ENCODE measurements at places on chromosomes 5 and 9.

- no peak for DNase-seq
These were observed 4.5 kb downstream of the PRELID2 start for GRCh38 chr5:145830594-145830993.

DNA sequence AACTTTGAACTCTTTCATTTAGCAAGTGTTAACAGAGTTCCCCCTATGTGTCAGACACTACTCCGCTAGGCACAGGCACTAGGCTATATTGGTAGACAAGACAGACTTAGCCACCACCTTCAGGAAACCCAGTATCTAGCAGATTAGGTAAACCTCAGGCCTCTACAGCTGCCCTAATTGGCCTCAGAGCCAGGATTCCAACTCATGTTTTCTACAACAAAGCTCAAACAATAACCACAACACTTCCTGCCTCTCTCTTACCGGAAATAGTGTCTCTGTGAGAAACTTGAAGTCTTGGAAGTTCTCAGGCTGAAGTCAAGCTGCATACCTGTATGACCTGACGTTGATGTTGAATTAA is 116.6 kb upstream of the SLC44A1 start:
- DNase-seq = no peak

DNA sequence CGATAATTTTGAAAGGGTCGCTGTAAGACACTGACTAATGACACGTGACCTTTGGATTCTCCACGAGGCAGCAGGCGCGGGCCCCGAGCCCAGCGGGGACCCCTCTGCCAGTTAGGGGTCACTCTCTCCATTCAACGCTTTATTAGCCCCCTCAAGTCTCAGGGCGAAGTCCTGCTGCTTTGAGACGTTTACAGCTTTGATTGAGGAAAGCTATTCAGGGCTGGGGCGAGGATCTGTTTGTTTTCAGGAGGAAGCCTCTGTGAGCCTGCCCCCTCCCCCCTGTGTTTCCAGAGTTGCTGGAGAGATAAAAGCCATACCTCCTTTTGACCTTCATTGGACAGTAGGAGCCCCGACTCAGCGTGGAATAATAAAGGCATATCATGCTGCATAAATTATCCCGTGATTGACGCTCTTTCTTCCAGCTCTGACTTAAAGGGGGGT is 31.4 kb upstream of the MSX2 start:
- no peak for DNase-seq

DNA sequence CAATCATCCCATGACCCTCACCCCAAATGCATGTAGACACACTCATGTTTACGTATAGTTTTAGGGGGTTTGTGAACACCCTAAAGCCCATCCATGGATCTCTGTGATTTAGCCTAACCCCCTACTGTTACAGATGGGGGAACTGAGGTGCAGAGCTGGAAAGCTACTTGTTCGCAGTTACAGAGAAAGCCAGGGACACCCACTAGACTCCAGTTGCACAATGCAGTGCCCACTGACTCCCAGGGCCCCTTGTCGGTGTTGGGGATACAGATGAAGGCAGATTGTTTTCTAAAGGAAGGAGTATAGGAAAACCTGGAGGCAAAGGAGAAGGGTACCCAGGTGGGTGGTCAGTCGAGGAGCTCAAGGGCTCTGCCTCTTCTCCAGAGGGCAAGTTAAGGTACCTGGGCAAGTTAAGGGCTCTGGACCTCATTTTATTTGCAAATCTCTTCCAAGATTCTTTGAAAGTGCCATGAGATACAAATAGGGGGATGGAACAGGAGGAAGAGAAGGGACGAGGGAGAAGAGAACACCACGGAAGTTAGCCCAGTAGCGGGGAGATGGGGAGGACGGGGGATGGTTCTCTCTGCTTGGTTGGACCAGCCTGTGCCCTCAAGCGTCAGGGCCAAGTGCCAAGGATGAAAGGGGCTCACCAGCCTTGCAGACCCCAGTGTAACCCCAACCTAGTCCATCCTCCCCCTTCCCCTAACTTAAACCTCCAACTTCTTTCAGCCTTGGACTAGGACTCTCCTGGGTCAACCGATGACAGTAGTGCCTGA is 958 bp downstream of the MYOZ3 start:
- no peak for DNase-seq

DNA sequence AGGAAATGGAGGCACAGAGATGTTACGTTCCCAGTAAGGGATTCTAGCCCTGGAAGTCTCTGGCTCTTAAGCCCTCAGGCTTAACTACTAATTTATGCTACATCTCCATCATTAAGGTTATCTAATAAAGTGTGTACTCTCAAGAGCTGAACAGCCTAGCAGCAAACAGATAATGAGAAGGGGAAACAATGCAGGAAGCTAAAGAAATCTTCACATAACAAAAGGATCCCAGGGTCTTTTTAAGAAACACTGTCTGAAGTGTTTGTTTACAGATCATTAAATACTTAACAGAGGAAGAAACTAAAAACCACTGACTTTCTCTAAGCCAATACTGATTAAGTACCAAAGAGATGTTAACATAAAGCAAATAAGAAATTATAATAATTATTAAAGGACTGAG is 129.0 kb downstream of the PAPPA start:
- DNase-seq = no peak

DNA sequence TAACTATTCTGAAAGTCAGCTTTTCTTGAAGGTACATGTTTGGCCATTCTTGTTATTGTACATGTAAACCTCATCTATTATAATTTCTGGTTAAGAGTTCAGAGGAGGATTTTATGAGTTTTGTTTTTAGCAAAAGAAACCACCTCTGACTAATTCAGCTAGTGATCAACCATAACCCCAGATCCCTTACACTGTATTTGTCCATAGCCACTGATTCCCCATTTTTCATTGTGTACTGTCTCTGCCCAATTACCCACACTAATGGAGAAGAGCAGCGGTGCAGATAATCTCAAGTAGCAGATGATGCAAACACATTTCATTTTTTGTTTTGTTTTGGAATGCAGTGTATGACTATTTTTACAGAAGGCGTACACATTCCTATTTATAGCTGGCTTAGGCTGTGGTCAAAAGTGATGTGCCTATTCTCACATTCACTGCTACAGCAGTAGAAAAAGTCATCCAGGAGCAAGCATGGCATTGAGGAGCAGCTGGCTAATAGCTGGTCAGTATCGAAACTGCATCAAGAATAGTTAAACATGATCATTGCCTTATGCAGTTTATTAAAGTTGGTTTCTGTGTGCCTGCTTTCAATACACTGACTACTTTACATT is 988.3 kb downstream of the DTWD2 start:
- DNase-seq = no peak

- DNase-seq = no peak
These were observed 10.5 kb upstream of the ERAP1 start for GRCh38 chr5:96818125-96818788.

GRCh38 chr5:81665795-81666194 is 85.1 kb downstream of the SSBP2 start:
- DNase-seq = no peak

- DNase-seq = no peak
These were observed 152.2 kb downstream of the TMEM167A start for GRCh38 chr5:82925061-82925411.

GRCh38 chr5:67774267-67774552 is 441.3 kb upstream of the PIK3R1 start:
- no peak for DNase-seq

- DNase-seq = no peak
These were observed 2.5 kb downstream of the CXXC5 start for GRCh38 chr5:139650689-139651042.

DNA sequence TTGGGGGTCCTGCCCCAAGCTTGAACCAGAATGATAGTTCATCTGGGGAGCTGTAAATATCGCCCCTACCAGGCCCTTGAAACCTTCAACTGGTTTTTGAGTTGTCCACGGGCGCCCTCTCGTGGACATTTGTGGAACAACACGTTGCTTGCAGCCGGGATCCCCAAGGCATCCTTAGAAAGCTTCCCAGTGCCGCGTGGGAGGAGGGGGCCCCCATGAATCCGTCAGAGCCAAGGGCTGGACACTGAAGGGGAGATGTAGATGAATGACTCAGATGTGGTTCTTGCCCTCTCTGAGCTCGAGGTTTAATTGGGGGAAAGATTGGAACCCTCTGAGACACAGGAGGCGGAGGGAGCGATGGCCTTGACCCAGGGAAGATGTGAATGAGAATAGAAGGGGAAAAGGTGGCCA is 31.8 kb upstream of the ORM1 start:
- peak; percentile 44 for DNase-seq

DNA sequence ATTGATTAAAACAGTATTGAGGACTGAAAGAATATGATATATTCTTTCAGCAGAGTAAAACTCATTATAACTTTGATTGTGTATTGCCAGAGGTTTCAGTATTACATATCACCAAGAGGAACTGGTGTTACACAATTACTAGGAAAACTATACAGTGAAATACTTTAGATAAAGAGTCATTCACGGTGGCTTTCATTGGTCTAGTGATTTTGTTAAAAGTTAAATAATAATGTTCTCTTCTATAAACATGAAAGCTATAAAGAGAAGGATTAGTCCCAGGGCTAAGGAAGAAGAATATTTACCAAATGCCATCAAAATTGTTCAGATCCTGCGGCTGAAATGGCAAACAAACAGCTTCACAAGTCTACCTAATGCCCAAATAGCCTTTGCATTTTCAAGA is 306.2 kb downstream of the SEMA5A start:
- no peak for DNase-seq

- DNase-seq = no peak
These were observed 30.0 kb downstream of the FAXDC2 start for GRCh38 chr5:154820383-154820782.

DNA sequence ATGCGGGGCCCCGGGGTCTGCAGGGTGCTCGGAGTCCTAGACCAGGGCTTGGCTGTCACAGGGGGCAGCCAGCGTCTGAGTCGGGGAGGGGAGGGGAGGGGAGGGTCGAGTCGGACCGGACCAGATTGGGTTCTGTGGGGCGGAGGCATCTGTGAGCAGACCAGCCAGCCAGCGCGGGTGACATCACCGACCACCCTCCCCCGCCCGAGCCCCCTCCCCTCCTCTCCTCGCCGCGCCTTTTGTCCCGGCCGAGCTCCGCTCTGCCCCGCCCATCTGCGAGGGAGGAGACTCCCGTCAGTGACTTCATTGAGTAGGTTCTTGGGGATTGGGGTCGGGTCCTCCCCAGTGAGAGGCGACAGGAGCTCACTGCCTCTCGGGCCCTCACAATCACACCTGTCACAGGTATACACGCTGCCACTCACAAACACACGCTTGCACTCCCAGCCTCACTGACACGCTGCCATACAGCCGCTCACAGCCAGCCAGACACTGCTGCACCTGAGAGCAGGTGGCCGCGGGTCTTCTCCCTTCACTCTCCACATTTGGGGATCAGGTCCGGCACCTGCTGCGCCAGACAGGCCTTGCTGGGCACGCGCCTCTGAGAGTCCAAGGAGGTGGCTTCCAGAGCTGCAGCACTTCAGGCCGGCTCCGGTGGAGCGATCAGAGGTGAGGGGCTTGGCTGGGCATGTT is 546 bp downstream of the DNAJB5 start:
- no peak for DNase-seq

DNA sequence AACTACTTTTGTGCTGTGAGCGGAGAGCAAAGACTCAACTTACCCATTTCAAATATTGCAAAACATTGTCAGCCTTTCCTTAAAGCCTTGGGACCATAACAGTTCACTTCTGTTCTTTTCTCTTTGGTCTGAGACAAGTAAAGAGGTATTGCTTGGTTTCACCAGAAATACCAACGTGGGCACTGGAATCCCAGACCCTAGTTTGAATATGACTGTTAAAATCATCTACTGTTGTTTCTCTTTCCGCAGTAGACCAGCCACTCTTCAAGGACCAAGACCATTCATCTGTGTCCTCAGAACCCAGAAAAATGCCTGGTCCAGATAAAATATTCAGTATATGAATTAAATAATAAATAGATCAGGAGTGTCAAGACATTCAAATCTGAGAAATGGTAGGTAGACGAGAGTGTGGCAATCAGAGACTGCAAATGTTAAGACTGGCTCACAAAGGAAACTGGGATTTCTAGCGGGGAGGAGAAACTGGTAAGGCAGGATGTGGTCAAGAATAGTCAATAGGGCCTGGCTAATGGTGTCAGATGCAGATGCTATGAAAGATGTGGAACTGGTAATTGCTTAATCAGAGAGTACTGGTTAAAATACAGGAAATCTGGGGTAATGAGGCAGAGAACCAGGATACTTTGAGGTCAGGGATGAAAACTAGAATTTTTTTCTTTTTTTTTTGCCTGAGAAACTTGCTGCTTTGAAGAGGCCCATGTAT is 82.1 kb upstream of the IL33 start:
- no peak for DNase-seq

- DNase-seq = peak; percentile 32
These were observed 458.4 kb downstream of the KDM4C start for GRCh38 chr9:7216004-7216841.

DNA sequence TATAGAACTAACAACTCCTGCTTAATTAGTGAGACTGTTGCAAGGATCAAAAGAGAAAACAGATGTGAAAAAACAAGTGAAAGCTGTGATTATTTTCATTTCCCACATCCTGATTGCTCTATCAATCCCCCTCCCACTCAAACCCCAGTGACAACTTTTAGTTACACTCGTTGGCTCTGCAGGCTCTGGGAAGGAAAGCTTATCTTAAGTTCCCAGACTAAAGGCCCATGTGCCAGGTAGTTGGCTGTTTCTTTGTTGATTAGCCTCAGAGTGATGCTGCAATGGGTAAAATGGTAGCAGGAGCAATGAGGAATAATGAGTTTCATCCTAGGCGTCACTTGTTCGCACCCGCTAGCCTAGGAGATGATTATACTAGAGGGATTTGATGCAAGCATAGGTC is 133.3 kb upstream of the IFNE start:
- no peak for DNase-seq

- no peak for DNase-seq
These were observed 59.5 kb upstream of the GGTA1 start for GRCh38 chr9:121559183-121559582.

DNA sequence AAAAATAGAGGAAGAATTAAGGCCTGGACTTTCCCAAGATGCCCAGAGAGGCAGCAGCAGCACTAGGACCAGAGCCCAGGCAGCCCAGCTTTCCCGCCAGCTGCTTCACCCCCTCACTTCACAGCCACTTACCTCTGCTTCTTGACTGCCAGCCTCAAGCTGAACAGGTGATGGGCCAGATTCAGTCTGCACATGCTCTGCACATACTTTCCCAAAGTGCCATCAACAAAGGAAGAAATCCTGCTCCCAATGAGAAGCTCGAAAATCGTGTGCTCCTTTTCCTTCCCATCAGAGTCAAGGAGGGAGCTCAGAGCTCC is 4.1 kb upstream of the SLC25A48 start:
- no peak for DNase-seq

GRCh38 chr5:1995491-1995890 is 112.8 kb upstream of the IRX4 start:
- DNase-seq = no peak

DNA sequence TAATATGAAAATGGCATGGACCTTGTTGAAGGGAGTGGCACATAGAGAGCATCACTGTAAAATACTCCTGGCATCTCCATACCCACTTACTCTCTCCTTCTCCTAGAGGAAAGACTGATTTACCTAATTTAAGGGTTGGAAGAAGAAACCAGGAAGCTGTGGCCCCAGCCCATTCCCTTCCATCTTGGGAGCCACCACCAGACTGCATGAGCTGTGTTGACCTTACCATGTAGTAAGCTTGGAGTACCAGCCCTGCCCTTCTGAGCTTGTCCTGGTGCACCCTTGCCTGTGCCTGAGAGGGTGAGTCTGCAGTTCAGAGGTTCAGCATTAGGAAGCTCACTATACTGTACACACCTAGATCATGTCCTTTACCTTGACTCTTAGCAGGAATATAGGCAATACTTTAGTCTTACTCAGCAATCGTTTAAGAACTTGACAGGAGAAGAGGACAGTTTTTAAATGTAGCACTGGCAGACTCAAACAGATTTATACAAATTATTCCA is 35.7 kb upstream of the HMGCS1 start:
- no peak for DNase-seq

- DNase-seq = no peak
These were observed 715.5 kb downstream of the TLR4 start for GRCh38 chr9:118419676-118420075.

GRCh38 chr9:90162326-90162725 is 480.3 kb downstream of the DIRAS2 start:
- DNase-seq = no peak

Data from stimulated activated CD8-positive, alpha-beta memory T cell treated with anti-CD3 and anti-CD28 coated beads, Interleukin-15, amount 100 ng/mL, for 48 hours (primary cell).